Naive thymus-derived CD8-positive, alpha-beta T cell (primary cell): ENCODE measurements at places on chromosomes 7 and 10. TPM values are rescaled to one million over a fixed set of nuclear protein-coding genes. Genes with fewer than 3 reads are reported as not detected.

DNA sequence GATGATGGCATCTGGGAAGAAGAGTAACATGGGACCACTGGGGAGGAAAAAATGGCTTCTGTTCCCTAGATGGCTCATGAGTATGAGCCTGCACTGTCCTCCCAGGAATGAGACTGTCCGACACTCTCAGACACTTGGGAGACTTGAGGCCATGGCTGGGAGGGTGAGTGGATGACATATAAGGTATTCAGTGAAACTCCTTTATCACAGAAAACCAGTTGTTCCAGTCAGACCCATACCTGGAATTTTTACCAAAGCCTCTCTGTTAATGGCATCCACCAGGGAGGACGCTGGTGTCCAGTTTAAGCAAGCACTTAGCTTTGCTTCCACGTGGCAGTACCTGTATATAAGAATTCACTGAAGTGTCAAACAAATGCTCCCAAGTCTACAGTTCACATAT is 116.7 kb upstream of the C10orf90 start:
- no peak for DNase-seq

DNA sequence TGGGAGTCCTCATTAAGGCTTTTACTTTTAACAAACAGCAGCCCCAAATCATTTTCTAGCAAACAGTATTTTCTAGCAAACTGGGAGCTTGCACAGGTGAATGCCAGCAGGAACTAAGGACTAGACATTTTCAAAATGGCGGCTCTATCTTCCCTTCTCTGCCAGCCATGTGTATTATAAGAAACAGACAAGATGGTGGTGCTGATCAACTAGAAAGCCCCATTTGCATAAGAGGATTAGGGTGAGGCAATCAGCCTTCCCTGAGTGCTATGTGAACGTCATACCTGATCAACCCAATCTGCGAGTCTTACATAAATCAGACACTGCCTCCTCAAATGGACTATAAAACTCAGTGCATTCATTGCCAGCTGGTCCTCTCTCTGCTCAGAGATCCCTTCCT is 479.6 kb downstream of the IPMK start:
- no peak for DNase-seq

- no peak for DNase-seq
These were observed 46.3 kb downstream of the PDK4 start for GRCh38 chr7:95549818-95550529.

DNA sequence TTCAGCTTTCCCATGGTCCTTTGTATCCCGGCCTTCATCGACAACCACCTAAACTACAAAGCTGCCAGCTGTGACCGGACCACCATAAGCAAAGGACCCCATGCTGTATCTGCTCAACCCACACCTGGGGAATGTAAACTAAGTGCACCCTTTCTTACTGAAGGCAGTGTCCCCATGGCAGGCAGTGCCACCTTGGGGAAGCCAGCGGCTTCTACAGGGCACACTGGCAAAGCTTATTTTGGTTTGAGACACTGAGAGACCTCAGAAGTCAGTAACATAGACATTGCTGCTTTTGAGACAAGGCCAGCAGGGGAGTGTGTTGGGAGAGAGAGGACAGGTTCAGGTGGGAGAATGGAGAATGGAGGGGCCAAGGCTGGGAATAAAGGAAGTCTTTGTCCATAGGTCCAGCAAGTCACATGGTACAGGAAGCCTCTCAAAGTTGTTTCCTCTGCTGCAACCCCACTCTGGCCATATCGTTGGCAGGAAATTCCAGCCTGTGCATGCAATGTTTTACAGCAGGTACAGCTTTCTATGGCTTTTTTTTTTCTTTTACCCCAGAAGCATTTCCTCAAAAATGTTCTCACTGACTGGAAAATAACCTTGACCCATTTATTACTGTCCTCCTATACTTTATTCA is 85.9 kb upstream of the NPVF start:
- no peak for DNase-seq

DNA sequence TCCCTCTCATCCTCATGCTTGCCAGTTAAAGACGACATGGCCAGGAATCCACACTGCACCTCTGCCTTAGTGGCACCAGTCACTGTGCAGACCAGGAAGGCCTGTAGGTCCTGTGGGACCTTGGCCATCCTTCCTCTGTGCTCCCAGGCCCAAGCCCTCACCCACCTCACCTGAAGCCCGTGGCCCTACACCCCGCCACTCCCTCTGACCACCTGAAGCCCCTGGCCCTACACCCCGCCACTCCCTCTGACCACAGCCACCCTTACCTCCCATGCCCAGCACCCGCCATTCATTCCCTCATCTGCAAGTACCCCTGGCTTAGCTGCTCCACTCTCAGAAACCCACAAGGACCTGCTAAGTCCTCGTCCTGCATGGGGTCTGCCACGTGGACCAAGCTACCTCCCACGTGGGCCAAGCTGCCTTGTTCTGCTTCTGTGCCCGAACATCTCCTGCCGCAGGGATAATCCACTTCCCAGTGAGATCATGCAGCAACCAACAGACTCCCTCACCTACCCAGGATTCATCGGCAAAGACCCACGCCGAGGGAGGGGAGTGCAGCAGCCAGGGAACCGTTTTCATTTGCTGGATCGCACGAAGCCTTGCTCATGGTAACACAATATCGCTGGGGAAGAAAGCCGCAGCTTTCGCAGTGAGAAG is 151.2 kb downstream of the TCERG1L start:
- DNase-seq, result no peak

GRCh38 chr7:75559355-75559975 is 67.3 kb downstream of the SPDYE5 start:
- no peak for DNase-seq

DNA sequence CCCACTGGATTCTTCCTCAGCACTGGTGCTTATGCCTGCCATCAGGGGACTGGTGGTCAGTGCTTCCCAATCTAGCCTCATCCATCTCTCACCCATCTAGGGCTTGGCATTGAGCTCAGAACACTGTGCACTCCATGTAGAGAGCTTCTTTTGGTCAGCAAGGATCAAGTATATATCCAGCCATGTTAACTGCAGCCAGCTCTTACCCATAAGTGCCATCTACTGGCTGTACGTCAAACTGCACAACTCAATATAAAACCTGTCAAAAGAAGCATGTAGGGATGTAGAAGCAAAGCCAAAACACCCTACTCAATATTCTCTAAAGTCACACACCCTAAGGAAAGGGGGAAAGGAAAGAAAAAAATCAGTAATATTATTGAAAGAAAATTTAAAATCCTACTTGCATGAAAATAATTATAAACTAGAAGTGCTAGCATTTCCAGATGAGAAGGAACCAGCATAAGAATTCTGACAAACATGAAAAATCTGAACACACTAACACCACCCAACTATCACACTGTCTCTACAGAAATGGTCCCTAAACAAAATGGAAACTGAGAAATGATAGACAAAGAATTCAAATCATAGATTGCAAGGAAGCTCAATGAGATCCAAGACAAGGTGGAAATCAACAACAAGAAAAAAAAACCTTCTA is 531.1 kb upstream of the STEAP1 start:
- DNase-seq, result peak; percentile 35

Gene FOXI2
- not detected for polyA plus RNA-seq

GRCh38 chr10:11685787-11686218 is 56.4 kb upstream of the ECHDC3 start:
- DNase-seq, result peak; percentile 57

GRCh38 chr7:112422842-112423496 is 27.3 kb upstream of the IFRD1 start:
- no peak for DNase-seq

Gene TMEM176A
- polyA plus RNA-seq, result 0.18 TPM

Gene HKDC1
- 1.1 TPM for polyA plus RNA-seq

GRCh38 chr7:151812967-151813366 is 63.9 kb downstream of the PRKAG2 start:
- no peak for DNase-seq

Gene VSTM4
- polyA plus RNA-seq, result not detected

GRCh38 chr10:14586901-14587300 is 187.8 kb downstream of the FAM107B start:
- DNase-seq, result peak; percentile 90

GRCh38 chr10:87654212-87654611 is 5.5 kb upstream of the PAPSS2 start:
- no peak for DNase-seq

DNA sequence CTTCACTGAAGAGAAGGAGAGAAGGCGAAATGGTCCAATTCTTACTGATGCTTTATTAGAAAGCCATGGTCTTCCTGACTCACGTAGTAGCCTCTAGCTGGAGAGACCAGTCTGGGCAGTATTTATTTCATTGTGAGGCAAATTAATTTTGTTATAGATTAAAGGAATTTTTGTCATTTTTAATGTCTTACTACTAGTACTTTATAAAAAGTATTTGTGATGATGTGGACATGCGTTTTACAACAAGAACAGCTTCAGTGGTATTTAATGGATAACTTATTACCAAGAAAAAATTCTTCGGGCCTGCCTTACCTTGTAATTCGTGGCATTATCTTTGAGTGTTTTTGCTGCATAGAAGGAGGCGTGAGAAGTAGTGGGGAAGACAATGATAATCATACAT is 339.4 kb upstream of the SHH start:
- no peak for DNase-seq

DNA sequence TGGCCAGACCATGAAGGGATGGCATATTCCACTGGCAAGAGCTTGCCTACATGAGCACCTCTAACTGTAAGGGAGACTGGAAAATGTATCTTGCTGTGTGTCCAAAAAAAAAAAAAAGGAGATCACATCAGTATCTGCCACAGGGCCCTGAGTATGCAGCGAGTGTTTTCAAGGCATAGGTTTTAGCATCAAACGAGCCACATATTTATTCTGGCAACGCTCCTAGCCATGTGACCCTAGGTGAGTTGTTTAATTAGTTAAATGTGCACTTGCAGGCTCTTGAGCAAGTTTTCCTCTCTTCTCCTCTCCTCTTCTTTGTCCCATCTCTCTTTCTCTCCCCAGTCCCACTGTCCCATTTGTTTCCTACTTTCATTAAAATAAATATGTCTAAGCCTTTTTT is 428.7 kb upstream of the AKR1E2 start:
- no peak for DNase-seq

Gene NACAD
- 0.15 TPM for polyA plus RNA-seq

DNA sequence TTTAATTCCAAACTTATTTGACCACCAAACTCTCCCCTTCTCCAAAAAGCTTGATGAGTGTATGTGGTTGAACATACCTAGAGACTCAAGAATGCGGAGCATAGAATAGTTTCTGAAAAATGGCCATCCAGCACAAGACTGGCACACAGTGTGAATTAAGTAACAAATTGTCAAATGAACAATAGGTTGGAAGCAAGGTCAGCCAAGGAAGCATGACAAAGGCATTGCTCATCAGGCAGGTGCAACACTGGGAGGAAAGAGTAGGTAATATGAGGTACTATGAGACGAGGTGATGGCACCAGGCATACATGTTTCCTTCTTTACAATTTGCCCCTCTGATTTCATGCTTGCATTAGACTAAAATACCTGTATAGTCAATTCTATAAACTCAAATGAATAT is 73.7 kb downstream of the DKK1 start:
- DNase-seq, result no peak

Gene CALML3
- polyA plus RNA-seq, result not detected

Gene PALD1
- 0.27 TPM for polyA plus RNA-seq

Gene CNPY1
- polyA plus RNA-seq, result not detected

GRCh38 chr10:26296360-26296759 is 79.8 kb downstream of the GAD2 start:
- DNase-seq, result no peak

DNA sequence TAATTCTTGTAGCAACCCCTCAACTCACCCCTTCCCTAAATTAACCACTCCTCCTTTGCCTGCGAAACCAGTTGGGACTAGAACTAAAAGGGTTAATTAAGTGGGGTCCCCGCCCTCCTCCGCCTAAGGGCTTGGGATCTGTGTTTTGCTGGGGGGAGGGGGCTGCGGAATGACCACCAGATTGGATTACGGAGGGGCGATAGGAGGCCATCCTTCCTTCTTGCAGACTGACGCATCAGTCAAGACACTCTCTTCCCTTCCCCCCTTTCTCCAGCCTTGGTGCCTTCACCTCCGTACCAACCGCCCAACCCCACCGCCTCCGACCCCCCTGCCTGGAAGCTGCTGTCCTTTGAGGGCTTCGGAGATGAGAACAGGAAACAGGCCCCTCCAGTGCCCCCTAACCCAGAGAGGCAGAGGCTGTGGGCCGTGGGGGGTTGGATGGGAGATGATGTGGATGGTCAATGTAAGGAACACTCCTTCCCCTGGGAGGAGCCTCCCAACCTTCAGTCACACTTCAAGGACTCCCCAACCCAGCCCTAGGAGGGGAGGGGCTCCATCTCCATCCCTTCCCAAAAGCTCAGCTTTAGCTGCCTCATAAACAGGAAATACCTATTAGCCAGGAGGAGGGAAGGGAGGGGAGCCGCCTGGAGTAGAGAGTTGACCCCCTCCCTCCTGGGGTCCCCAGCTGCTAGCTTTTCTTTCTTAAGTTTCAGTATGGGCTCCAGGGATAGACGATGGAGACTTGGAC is 997 bp upstream of the LDB1 start:
- peak; percentile 34 for DNase-seq

- DNase-seq, result no peak
These were observed 168.5 kb upstream of the ZNF804B start for GRCh38 chr7:88590963-88591362.

DNA sequence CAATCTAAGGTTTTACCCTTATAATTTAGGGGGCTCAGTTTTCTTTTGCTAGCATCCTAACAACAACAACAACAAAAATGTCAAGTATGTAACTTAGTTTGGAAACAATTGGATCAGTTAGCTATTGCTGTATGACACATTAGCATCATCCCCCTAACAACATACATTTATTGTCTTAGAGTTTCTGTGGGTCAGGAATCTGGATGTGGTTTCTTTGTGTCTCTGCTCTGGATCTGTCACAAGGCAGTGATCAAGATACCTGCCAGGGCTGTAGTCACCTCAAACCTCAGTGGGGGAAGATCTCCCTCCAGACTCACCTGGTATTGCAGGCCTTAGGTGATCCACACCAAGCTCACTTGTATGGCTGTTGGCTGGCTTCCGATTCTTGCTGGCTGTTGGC is 18.3 kb downstream of the CREB5 start:
- DNase-seq, result no peak

Gene PRSS37
- not detected for polyA plus RNA-seq

DNA sequence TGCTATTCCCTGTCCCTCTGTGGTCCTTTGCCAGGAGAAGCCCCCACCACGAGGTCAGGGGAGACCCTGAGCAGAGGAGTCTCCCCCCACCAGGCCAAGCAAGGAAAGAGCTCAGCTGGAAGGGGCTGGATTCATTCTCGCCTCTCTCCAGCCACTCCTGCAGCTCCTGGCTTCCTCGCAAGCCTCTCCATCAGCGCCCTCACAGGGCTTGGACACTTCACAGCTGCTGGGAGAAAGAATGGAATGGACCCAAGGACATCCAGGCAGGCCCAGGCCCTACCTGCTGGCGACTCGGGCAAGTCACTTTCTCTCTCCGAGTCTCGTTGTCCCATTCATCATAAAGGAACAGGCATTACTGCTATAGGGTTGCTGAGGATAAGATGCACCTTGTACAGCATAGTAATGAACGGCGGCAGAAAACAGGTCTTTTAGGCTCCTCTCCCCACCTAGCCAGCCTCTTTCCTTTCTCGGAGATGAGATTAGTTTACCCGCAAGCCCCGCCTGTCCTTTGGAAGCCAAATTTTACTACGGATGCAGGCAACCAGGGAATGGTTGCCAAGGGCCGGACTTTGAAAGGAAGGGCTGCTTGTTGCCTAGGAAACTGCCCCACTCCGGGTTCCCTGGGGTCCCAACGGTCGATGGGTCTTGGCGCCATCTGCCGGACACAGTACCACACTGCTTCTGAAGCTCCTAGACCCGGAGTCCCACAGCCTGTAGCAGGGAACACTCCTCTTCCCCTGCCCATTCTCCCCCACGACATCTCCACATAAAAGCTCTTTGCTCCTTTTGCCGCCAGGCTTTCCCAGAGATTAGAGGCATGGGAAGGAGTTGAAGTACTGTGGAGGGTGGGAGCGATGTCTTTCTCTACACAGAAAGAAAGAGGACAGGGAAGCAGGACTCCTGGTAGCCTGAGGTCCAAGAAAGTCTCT is 22.3 kb downstream of the IMPDH1 start:
- DNase-seq, result peak; percentile 59
